ENCODE measurements at places on chromosomes 16 and 17.

- no peak for DNase-seq
Measured at GRCh38 chr17:65558683-65559460, 2.6 kb downstream of the AXIN2 start.

DNA sequence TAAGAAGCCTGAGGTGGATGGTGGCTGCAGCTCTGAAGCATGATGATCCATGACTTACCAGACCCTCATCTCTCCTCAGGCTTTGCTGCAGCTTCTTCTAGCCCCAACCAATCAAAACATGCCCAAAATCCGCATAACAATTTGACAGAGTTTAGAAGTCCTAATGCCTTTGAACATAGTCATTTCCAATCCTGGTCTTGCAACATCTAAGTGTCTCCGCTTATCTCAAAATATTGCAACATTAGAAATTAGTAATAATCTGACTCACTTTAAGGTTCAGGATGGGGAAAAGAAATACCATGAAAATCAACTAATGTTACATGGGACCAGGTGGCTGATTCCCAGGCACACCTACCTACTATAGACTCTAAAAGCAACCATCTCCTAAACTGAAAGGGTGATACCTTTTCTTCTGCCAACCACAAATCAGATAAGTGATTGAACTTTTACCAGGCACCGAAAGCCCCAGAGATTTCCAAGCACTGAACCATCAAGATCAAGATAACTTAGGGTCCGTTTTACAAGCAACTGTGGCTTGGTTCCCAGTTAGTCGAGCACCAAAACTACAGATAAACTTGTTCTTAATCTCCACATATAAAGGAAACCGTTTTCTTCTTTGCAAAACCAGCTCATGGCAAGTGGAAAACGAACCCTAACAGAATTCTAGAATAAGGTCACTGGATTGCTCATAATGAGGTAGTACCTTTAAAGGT, 14.0 kb downstream of the ERN1 start:
- DNase-seq = peak; percentile 65

DNA sequence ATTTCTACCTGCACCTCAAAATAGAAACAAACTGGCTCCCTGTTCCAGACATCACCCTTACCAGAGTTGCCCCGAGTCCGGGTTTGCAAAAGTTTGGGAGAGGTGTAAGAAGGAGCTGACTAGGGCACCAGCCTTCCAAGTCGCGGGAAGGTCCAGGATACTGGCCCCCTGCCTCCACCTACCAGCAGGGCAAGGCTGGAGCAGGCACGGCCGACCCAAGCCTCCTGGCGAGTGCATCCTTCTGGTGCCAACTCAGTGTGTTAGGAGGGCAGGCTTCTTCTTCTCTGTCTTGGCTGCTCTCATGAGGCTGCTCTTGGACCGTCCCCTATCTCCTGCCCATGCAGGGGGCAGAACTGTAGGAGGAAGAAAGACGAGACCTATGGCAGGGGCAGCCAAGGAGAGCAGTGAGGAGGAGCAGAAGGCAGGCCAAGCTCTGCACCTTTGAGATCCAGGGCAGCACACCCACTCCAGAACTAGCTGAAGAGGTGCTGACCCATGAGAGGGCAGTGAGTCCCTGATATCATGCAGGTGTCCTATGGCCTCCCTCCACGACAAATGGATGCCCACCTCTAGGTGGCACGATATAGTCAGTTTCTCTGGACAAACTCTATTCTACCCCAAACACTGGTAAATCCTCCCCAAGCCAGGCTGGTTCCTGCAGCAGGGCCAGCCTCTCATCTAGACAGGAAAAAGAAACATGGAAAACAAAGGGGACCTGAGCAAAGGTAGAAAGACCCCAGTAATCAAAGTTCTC, 54.4 kb downstream of the CYTH1 start:
- no peak for DNase-seq

GRCh38 chr16:2852731-2853507, 5.1 kb downstream of the PRSS22 start:
- no peak for DNase-seq

- DNase-seq = no peak
Measured at GRCh38 chr17:60395508-60396065, 3.7 kb upstream of the USP32 start.

- DNase-seq = no peak
Measured at GRCh38 chr16:716200-716568, 1.3 kb downstream of the METRN start.

DNA sequence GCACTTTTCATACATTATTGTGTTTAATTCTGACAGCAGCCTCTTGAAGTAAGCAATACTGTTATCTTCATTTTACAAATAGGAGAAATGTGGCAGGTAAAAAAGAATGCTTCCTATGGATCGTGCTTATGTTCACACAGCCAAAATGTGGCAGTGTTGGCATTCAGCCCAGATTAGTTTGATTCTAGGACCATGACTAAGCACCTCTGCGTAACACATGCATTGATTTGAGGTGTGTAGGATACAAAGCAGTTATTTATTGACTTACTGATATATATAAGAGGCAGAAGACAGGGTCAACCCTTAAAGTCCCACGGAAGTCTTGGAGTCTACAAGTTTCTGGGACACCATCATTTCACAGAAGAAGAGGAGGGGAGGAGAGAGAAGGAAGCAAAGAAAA, 1144.4 kb upstream of the GOT2 start:
- no peak for DNase-seq

GRCh38 chr16:12391956-12392355, 411.7 kb downstream of the CPPED1 start:
- DNase-seq = no peak

DNA sequence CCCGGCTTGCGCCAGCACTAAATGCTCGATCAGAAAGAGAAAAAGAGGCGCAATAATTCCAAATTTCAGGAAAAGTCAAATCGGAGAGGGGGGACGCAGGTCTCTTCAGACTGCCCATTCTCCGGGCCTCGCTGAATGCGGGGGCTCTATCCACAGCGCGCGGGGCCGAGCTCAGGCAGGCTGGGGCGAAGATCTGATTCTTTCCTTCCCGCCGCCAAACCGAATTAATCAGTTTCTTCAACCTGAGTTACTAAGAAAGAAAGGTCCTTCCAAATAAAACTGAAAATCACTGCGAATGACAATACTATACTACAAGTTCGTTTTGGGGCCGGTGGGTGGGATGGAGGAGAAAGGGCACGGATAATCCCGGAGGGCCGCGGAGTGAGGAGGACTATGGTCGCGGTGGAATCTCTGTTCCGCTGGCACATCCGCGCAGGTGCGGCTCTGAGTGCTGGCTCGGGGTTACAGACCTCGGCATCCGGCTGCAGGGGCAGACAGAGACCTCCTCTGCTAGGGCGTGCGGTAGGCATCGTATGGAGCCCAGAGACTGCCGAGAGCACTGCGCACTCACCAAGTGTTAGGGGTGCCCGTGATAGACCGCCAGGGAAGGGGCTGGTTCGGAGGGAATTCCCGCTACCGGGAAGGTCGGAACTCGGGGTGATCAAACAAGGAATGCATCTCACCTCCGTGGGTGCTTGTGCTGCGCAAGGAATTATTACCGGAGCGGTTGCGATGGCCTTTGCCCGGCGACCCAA, 4.0 kb upstream of the DLX4 start:
- no peak for DNase-seq

DNA sequence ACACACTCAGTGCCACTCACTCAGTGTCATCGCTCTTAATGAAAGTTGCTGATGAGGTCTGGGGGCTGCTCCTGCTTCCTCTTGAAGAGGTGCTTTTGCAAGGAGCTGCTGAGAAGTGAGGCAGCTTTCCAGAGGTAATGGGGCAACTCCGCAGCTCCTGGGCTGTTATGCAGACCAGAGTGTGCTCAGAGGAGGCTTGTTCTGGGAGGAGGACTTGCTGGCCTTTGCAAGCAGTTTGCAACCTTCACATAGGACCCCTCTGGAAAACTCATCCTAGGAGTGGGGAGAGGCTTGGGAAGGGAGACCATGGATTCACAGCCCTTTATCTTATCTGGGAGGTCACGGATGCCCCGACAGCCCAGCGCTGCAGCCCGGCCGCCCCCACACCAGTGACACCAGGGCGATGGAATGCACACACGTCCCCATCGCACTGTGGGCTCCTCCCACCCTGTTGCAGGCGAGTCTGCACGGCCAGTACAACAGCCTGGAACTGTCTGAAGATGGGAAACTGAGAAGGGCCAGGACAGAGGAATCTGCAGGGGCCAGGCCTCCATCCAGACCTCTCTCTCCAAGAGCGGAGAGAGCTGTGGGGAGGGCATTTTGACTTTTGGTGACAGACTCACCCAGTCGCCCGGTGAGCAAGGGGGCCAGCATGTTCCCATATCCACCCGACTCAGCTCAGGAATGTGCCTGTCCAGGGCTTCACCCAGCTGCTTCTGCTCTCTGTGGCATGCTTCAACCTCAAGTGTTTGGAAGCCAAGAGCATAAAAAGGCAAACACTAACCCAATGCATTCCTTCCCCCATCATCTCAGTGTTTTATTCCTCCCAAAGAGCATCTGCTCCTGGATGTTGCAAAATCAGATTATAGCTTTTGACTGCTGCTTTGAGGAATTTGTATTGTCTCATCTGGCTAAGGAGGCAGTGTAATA, 78.6 kb upstream of the ZNF469 start:
- DNase-seq = peak; percentile 96

- DNase-seq = no peak
Measured at GRCh38 chr16:31386157-31386984, 6.8 kb upstream of the ITGAD start.

DNA sequence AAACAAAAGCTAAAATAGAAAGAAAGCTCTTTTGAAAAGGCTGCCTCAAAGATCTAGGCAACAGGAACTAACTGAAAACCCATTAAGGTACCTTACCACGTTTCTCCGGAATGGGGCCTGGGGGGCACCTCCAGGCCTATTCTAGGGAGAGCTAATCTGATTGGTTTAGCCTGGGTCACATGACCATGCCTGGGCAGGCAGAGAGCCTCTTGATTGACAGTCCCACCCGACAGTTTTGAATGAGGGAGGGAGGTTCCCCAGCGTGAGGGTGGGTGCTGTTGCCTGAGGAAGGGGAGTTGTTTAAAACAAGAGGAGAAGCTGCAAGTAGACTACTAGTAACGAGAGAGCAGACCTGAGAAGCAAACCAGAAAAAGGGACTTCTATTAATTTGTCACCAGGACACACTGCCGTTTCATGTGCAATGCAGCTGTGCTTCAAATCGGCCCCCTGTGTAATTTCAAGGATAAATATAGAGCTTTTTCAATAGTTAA, 143.4 kb upstream of the HS3ST2 start:
- DNase-seq = no peak

- DNase-seq = peak; percentile 49
Measured at GRCh38 chr16:56910654-56911539, 21.0 kb upstream of the HERPUD1 start.

DNA sequence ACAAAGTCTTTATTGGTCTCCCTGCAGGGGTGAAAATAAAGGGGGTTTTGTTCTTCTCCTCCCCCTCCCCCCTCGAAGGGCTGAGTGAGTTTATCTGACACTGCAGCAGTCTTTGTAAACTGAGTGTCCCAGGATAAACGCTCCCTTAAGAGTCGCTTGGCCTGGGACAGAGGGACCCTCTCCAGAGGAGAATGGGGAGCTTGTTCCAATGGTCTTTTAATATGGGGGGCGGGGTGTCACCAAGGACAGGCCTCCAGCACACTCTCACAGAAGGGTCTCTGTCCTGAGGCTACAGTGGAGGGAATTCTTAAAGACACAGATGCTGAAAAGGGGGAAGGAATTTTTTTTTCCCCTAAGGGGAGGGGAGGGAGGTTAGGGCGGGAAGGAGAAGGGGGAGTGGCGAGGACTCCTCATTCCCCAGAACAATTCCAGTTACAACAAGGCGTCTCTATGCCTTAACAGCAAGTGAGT, 455.5 kb downstream of the SOX9 start:
- DNase-seq = no peak

- DNase-seq = peak; percentile 80
Measured at GRCh38 chr17:34199932-34200534, 55.1 kb upstream of the CCL2 start.

- DNase-seq = no peak
Measured at GRCh38 chr16:11235703-11235991, 20.4 kb downstream of the SOCS1 start.

- no peak for DNase-seq
Measured at GRCh38 chr17:44875761-44876160, 23.5 kb downstream of the EFTUD2 start.

DNA sequence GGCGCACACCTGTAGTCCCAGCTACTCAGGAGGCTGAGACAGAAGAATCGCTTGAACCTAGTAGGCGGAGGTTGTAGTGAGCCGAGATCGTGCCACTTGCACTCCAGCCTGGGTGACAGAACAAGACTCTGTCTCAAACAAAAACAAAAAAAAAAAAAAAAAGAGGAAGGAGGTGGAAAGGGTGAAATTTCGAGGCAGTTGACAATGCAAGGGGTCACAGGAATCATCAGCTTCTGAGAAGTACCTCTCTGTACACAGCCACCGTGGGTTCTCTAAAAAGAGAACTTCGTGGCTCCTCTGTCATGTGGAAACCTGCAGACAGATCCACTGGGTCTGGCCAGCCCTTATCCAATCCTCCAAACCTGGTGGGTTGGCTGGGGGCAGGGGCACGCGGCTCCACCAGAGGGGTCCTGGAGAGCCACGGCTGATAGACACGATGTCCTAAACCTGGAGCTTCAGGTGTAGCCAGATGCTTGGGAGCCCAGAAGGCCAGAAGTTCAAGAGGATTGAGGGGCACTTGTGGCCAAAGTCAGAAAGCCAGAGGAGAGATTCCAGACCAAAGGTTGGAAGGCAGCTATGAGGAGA, 540 bp upstream of the CD300LF start:
- DNase-seq = no peak

GRCh38 chr16:2194852-2195321, 1.5 kb downstream of the CASKIN1 start:
- no peak for DNase-seq

- DNase-seq = no peak
Measured at GRCh38 chr16:31476303-31477219, 4.6 kb downstream of the TGFB1I1 start.

GRCh38 chr16:30786936-30787612, at the start of gene ZNF629:
Gene ZNF629 (minus strand): TSS chr16:30787205. CDS start chr16:30784482, 2,723 bp downstream.
- no peak for DNase-seq
